ENCODE measurements at places on chromosomes 7 and 10.

GRCh38 chr10:58177362-58177947 is 90.2 kb downstream of the IPMK start:
- DNase-seq = no peak

DNA sequence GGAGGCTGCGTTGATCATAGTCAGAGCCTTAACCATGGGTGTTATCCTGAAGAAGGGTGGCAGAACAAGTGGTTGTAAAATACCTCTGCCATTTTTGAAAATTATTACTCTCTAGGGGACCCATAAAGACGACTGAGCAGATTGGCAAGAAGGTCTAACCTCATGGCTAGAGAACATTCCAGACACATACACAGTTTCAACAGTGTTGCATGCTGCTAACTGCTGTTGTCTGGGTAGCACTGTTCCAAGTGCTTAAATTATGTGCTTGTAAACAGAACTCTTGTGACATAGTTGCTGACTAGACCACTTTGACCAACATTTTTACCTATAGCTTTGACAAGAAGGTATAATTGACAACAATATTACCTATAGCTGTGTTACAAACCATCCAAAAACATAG is 46.1 kb upstream of the FOXP2 start:
- no peak for DNase-seq

- DNase-seq = no peak
Observed at GRCh38 chr7:105768898-105769507, 107.4 kb downstream of the ATXN7L1 start.

DNA sequence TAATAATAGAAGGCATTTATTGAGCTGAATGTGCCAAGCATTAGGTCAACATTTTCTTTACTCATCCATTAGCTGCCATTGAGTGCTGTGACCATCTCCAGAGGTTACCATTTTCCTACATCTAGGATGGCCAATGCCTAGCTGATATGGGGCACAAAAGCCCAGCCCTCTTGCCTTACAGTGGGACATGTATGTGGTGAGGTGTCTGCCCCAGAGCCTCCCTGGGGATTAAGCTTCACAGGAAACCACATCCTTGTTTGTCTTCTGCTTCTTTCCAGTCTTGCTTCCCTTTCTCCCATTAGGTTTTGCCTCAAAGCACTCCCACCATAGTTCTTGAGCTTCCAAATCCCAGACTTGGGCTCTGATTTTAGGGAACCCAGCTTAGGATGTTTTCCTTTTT is 258.7 kb downstream of the SORCS3 start:
- DNase-seq = no peak

GRCh38 chr7:87850836-87851593 is 25.1 kb downstream of the SLC25A40 start:
- no peak for DNase-seq

DNA sequence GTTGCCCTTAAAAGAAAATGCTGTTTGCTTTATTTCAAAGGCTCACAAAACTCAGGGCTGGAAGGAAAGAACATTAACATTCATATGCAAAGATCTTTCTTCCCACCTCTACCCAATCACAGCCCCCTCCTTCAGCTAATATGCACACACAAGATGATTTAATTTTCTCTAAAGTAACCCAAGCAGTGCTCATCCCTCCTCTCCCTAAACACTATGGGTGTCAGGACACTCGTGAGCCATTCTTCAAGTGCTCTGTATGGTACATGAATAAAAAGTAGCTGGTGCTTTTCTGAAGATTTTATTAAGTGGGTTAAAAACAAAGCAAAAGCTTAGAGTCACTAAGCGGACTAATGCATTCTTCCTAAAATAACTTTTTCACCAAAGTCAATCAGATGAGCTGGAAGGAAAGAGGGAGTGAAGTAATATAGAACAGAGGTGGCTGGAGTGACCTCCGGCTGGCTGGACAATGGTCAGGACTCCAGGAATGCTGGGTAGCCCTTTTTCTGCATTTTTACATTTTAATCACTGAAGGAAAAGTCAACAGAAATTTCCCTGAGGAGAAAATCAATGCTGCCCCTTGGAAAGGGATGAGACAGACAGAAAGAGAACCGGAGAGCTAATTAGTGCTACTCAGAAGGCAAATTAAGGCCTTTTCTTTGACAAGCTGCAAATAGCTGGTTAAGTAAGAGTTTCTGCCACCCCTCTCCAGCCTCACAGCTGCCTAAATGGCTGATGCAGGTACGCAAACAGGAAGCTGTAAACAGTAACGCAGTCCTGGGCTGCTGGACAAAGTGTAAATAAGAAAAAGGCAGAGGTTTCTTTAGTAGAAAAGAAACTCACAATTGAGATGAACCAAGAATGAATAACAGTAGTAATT is 6.6 kb downstream of the DGKI start:
- DNase-seq = no peak

- DNase-seq = no peak
Observed at GRCh38 chr10:97483921-97484320, 14.3 kb downstream of the MMS19 start.

DNA sequence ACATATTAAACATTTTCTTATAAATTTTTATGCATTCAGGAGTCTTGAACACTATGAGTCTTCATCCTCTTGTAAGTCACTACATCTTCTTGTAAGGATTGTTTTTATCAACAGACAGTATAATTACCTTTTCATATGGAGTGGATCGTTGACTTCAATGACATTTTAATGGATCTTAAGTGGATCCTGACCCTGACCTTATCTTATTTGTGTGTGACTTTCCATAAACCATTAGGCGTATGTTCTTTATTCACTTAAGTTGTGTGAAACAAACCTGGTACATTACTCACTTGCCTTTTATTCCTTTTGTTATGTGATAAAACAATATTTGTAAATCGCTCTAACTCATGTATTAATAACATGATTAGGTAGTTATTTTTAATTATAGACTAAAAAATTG is 18.5 kb upstream of the SEMA3C start:
- DNase-seq = no peak

DNA sequence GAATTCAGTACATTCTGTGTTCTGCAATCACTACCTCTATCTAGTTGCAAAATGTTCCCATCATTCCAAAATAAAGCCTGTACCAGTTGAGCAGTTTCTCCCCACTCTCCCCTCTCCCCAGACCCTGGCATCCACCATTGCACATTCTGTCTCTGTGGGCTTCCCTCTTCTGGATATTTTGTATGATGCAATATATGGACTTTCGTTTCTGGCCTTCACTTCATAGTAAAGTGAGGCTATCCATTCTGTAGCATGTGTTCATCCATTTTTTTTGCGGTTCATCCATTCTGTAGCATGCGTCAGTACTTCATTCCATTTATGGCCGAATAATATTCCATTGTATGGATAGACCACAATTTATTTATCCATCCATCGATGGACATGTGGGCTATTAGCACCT is 9.5 kb upstream of the CYP3A4 start:
- no peak for DNase-seq

- DNase-seq = no peak
Observed at GRCh38 chr7:1478480-1478879, 19.2 kb upstream of the MICALL2 start.

- DNase-seq = no peak
Observed at GRCh38 chr10:124298891-124299290, 119.8 kb downstream of the OAT start.
